Karpas-422 (cell line): ENCODE measurements at places on chromosomes 5 and 9. TPM values are rescaled to one million over a fixed set of nuclear protein-coding genes. Genes with fewer than 3 reads are reported as not detected.

LMX1B gene
- not detected in 2 replicates for total RNA-seq

GMCL2 gene
- total RNA-seq: not detected in 2 replicates

PCSK1 gene
- not detected in 2 replicates for total RNA-seq

NDUFA8 gene
- total RNA-seq: 39.7 and 42.7 TPM in 2 replicates

IFNK gene
- not detected in 2 replicates for total RNA-seq

BRD8 gene
- 44.9 and 51.9 TPM in 2 replicates for total RNA-seq

GCNT1 gene
- total RNA-seq: 10.8 and 13.1 TPM in 2 replicates

NFIL3 gene
- total RNA-seq: 1.9 and 4.1 TPM in 2 replicates

ZNF883 gene
- not detected in 2 replicates for total RNA-seq
